ENCODE measurements at places on chromosomes 1 and 21.

DNA sequence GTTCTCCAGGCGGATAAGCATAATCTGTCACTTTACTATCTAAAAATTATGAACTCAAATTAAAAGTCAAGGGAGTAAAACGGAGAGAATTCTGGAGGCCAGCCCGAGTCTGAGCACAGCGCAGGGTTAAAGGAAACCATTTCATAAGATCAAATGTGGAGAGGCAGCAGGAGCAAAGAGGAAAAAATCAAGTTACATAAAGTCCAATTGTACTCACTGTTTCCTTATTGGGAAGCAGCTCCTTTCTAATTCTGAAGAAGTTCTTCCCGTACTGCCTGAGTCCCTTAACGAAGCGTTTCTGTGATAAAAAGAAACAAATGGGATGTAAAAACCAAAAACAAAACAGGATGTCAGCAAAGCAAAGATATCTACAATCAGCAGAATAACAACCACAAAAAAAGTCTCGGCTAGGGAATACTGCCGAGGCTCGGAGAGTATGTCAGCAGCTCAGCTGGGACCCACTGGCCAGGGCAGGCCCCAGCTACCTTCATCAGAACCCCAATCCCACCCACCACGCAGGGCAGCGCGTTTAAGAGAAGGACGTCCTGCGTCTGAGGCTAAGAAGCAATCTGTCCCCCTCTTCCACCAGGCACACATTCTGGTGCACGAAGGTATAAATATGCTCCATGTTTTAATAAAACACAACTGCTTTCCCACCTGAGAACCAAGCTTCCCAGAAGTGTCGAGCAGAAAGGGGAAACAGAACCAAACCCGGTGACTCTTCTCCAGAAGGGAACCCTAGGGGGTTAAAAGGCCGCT is 104.8 kb downstream of the SLC45A1 start:
- no peak for DNase-seq

- no peak for DNase-seq
Measured at GRCh38 chr21:33268737-33269441, 2.7 kb downstream of the IL10RB start.

DNA sequence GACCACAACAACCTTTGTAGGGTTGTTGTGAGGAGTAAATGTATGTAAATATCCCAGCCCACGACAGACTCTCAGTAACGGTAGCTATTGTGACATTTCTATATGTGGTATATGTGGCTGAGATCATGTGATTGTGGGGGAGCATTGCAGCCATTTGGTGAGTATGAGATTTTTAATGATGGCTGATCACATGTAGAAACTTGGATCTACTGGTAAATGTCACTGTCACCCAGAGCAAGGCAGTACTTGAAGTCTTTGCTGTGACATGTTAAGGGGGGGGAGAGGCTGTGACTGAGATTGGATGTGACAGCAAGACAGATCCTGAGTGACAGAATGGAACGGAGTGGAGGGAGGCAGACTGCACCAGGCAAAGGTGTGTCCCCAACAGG is 23.9 kb upstream of the MEF2D start:
- DNase-seq = no peak

DNA sequence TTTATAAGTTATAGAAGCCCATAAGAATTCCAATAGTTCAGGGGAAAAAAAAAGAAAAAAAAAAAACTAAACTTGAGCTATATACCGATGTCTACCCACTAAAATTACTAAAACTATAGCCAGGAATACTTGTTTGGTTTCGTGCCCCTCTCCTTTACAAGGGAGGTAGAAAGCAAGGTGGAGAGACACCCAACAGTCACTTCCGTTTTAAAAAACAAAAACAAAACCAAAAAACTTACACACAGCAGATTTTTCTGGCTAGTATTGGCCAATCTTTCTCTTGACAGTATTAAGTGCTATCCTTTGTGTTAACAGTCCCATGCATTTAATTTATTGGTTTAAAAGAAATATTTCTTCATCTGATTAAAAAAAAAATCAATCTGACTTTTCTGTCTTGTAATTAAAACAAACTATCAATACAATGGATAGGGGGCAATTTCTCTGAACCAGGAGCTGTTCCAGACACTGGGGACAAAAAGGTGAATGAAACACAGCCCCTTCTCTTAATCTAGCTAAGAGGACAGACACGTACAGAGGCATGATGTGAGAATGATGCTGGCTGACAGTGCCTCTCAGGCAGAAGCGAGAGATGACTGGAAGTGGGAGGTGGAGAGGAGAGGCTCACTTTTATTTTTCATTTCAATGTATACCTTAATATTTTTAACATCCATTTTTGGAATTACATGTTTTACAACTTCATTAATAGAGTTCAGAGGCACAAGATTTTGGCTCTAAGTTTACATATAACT is 214.8 kb downstream of the RERE start:
- no peak for DNase-seq

- DNase-seq = no peak
Measured at GRCh38 chr1:23210351-23210785, 6.9 kb downstream of the HTR1D start.

All from GM04503 (cell line).